ENCODE measurements at places on chromosomes 12 and 14.

DNA sequence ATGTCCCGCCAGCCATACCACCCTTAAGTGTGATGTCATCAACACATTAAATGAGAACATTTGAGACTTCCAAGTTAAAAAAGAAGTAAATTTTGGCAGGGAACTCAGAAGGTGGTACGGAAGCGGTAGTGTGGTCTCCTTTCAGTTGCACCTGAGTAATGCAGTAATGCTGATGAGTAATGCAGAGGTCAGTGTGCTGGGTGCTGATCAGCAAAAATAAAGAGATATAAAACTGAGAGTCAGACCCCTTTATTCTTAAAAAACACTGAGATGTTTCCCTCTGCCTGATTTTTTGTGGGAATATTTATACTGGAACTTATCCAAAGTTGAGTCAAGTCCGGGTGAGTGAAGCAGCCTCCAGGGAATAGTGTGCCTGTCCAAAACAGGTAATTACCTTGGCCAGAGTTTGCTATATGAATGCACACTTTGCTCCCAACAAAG is 370.6 kb upstream of the PRICKLE1 start:
- DNase-seq, result no peak

DNA sequence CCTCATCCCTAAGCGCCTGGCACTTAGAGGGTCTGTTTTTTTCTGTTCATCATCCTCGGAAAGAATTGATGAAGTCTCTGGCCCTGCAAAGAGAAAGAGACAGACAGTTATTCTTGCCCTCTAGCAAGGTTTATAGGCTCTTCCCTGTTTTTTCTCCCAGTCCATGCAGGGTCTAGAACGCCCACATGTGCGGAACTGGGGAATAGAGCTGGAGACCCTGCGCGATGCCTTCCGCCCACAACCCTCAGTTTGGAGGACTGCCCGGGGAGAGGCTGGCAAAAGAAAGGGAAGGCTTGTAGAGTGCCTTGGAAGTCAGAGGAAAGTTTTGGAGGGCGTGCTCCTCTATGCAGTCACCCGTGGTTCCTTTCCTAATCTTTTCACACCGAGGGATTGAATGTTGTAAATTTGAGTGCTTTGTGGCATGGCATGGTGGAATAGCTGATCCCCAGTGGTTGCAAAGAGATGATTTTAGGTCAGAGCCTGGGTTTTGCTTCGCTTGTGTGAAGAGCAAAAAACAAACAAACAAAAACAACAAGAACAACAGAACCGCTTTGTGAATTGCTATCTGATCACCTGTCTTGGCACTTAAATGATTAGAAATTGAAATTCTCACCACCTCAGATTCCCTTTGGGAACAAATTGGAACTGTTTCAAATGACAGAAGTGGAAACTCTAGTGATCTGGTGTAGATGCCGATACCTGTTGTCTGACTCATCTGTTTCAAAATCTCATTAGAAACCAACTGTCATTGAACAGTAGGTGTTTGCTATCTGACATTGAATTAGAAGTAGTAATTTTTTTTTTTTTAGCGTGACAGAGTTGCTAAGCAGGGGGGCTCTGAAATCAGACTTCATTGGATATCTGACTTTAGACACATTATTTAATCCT is 947 bp downstream of the GAS2L3 start:
- no peak for DNase-seq

DNA sequence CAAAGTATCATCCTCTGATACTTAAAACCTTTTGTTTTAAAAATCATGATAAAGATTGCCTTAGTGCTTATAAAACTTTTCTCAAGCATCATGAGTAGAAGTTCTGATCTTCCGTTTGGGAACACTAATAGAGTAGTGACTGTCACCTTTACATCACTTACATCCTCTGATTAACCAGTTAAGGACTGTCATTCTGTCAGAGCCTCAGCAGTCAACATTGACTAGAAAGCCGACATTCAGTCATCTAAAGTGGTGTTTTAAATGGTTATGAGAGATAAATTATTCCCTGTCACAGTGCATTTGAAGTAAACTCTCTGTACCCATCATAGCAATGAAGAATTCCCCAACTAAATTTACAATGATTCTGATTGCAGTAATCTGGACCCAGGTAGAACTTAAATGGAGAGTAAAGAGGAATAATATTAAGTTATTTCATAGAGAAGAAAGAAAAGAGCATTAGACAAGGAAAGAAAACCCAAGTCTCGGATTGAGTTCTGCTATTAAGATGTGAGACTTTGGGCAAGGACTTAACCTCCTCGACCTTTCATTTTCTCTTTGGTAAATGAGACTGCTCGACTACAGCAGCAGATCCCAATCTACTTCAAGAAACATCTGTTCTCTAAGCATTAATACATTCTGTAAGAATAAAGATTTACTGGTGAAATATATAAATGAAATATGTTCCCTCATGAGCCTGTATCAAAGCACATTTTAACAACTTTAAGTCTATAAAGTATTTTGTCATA is 563.9 kb upstream of the LMO3 start:
- no peak for DNase-seq

DNA sequence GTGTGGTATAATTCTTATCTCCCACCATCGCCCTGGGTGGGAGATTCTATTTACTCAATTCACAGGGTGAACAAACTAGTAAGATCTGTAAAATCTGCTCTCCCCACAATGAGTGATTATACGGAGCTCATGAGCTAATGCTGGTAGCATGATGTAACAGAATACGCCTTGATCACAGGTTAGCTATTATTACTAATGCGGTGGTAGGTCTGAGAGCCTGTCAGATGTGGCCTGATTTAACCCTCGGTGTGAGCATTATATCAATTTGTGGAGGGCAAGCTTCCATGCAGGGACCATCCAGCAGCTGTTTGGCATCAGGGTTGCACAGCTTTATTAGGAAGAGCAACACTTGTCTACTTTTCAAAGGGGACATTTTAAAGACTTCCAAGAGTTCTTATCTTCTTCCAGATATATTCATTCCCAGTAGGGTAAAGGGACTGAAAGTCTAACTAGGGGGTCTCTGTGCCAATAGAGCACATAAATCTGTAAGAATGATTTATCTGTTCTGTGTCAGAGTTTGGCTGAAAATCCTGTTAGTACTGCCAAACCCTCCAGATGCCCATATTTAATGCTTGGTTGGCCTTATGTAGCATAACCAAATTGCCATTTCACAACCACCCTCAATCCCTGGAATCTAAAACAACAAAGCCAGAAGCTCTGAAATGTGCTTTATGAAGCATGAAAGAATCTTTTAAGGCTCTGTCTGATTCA is 18.7 kb downstream of the TSHR start:
- DNase-seq, result no peak

DNA sequence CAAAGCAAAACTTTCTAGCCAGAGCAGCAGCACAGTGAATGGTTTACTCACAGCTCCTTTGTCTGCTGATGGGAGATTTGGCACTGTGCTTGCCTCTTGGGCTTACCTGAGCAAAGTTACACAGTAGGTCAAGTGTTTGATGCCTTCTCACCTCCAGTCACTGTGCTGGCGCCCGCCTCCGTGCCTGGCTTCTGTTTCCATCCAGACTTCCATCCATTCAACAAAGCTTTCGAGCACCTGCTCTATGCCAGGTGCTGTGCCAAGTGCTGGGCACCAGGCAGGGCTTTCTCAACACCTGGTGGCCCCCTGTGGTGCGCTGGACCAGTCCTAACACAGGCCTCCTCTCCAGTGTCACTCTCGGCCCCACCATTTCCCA is 199.2 kb upstream of the EEA1 start:
- DNase-seq, result no peak

- no peak for DNase-seq
These were observed 128.0 kb downstream of the ATP23 start for GRCh38 chr12:58069268-58069963.

DNA sequence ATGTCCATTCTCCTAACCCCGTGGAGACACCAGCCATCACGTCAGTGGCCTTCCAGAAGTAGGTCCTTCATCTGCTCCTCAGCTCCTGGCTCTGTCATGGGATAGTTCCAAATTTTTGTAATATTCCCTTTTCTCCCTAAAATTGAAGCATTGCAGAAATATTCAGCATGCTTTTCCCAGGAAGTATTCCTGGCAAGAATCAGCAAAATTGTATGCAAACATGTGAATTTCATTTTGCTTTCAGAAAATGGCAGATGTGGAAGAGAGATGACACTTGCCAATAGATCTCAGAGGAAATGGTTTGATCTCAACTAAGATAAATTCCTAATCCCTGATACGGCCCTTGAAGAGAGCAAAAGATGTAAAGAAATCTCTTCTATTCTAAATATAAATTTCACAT is 298.9 kb downstream of the ITPR2 start:
- DNase-seq, result no peak

GRCh38 chr14:48023881-48024280 is 348.5 kb upstream of the MDGA2 start:
- DNase-seq, result no peak

- no peak for DNase-seq
These were observed 170.3 kb upstream of the ATP2B1 start for GRCh38 chr12:89878950-89879349.

- no peak for DNase-seq
These were observed 97.2 kb upstream of the TMEM260 start for GRCh38 chr14:56482310-56482911.

DNA sequence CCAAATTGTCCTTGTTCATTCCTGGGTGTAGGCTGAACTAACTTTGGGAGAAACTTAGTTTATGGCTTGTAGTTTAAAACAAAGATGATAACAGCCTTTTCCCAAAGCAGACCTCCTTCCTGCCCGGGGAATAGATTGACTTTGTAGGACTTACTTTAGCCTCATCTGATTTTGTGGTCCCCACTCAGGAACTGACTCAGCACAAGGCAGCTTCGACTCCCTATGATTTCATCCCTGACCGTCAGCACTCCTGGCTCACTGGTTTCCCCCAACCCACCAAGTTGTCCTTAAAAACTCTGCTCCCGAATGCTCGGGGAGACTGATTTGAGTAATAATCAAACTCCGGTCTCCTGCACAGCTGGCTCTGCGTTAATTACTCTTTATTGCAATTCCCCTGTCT is 40.1 kb upstream of the DDHD1 start:
- no peak for DNase-seq

GRCh38 chr12:115979351-115979750 is 298.1 kb downstream of the MED13L start:
- no peak for DNase-seq

Data from lower leg skin (tissue), 4 donors.